SK-MEL-5 (cell line): ENCODE measurements at places on chromosomes 1 and 21. TPM values are rescaled to one million over a fixed set of nuclear protein-coding genes. Genes with fewer than 3 reads are reported as not detected.

The ATAD3C gene
- 0.05 TPM in 1 of 2 replicates, not detected in the other for total RNA-seq

The SLC50A1 gene
- total RNA-seq: 57.4 and 61.6 TPM in 2 replicates

The RPTN gene
- not detected in 2 replicates for total RNA-seq

The ALPL gene
- total RNA-seq: 0.29 and 0.50 TPM in 2 replicates

GRCh38 chr21:32523988-32524719 lies 61.2 kb downstream of the TCP10L start:
- DNase-seq: no peak

DNA sequence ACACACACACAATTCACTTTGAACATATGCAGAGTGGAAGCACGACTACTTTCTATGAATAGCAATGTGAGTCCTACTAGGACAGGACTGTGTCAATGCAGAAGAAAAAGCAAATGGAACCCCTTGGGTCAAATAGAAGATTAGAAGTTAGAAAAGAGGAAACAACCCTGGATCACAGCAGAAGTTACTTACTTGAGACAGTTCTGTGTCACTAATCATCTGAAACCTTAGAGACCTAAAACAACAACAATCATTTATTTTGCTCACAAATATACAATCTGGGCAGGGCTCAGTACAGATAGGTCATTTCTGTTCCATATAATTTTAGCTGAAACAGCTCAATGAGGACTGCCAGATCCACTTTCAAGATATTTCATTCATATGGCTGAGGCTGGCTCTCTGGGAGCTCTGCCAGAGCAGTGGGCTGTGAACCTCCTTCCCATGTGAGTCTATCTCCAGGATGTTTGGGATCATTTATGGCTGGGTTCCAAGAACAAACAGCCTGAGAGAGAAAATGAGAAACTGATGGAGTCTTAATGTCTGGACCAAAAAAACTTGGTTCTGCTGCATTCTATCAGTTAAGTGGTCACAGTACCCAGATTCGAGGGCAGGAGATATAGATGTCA lies 42.5 kb upstream of the IL10 start:
- DNase-seq: peak; percentile 32

- no peak for DNase-seq
These were observed 25.1 kb downstream of the COL6A2 start for GRCh38 chr21:46122758-46123683.

GRCh38 chr1:54459140-54459539 lies 52.9 kb upstream of the SSBP3 start:
- DNase-seq: no peak

- peak; percentile 53 for DNase-seq
These were observed 124.9 kb downstream of the KCNK1 start for GRCh38 chr1:233738850-233739249.

DNA sequence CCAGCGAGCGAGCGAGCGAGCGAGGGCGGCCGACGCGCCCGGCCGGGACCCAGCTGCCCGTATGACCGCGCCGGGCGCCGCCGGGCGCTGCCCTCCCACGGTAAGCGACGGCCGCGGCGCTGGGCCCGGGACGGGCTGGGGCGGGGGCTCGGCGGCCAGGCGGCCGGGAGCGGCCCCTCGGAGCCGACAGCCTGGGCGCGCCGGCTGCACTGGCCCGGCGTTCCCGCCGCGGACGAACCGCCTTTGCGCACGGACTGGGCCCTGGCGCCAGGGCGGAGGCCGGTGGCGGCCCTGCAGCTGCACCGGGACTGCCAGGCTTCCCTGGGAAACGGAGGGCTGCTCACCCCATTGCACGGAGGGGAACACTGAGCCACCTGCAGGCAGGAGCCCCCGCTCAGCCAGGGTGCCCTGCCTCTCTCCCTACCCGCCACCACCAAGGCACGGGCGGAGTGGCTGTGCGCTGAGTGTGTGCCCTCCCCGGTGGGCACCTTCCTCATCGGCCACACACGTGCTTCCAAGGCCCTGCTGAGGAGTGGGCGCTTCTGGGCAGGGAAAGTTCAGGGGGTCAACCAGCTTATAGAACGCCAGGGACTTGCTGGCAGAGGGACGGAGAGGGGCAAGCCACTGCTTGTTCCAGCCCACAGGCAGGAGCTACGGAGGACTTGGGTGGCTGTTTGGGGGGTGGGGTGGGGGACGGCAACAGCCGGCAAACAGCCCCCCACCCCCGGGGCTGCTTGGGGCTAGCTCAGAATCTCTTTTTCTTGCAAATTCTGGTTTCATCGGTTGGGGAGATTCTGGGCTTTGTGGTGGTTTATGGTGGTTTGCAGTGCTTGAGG lies 532 bp downstream of the CSF1 start:
- no peak for DNase-seq

DNA sequence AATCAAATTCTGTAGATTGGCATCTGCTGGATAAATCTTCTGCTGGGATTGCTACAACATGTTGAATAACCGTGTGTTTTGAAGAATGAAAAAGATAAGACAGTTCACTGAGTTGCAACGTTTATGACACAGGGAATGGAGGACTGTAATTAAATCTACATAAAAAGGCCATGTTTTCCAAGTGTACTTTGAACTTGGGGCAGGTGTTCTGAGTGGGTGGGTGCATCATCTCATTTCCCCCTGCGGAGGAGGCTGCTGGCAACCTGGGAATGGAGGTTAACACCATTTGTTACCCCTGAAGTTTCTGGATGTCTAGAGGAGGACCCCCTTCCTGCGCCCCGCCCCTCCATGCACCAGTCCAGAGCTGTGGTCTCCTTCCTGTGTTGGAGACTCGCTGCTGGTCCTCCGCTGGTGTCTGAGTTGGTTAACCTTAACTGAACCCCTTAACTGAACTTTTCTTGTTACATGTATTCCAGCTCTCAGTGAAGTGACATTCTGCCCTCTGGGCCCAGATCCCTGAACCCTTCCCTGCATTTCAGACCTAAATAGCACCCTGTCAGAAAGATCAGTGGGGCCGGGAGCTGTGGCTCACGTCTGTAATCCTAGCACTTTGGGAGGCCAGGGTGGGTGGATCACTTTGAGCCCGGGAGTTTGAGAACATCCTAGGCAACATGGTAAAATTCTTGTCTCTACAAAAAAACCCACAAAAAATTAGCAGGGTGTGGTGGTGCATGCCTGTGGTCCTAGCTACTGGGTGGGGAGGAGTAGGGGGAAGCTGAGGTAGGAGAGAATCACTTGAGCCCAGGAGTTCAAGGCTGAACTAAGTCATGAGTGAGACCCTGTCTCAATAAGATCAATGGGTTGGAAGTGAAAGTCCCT lies 31.8 kb downstream of the UCK2 start:
- no peak for DNase-seq

- peak; percentile 16 for DNase-seq
These were observed 451.0 kb upstream of the RGS18 start for GRCh38 chr1:191707288-191707687.

- DNase-seq: no peak
These were observed 596 bp downstream of the CD247 start for GRCh38 chr1:167517535-167518330.

GRCh38 chr1:24643363-24644099 lies 429 bp downstream of the SRRM1 start:
- peak; percentile 4 for DNase-seq

GRCh38 chr21:31151156-31152045 lies 113.1 kb upstream of the KRTAP19-8 start:
- DNase-seq: no peak
